ENCODE measurements at places on chromosomes 2 and 18.

DNA sequence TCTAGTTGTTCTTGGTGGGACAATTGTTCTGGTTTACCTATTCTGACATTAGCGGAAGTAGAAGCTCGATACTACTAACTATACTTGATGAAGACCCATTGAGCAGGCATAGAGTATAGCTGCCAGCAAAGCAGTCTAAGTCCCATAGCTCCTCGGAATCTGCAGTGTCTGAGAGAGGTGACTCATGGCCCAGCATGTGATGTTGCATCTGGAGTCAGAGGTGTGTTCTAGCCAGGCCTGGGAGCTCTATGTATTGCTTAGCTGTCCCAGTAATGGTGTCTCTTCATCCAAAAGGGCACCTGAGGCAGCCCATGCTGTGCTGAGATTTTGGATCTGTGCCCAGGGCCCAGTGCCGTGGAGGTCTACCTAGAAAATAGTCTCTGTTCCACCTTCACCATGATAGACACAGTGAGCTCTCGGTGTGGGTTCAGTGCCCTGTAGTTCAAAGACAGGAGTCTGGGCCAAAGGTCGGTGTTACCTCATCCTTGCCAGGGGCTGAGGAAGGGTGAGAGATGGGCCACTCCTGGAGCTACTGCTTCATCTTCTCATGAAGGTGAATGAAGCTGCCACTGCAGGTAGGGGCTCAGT is 47.3 kb downstream of the MEX3C start:
- peak; percentile 77 for DNase-seq

DNA sequence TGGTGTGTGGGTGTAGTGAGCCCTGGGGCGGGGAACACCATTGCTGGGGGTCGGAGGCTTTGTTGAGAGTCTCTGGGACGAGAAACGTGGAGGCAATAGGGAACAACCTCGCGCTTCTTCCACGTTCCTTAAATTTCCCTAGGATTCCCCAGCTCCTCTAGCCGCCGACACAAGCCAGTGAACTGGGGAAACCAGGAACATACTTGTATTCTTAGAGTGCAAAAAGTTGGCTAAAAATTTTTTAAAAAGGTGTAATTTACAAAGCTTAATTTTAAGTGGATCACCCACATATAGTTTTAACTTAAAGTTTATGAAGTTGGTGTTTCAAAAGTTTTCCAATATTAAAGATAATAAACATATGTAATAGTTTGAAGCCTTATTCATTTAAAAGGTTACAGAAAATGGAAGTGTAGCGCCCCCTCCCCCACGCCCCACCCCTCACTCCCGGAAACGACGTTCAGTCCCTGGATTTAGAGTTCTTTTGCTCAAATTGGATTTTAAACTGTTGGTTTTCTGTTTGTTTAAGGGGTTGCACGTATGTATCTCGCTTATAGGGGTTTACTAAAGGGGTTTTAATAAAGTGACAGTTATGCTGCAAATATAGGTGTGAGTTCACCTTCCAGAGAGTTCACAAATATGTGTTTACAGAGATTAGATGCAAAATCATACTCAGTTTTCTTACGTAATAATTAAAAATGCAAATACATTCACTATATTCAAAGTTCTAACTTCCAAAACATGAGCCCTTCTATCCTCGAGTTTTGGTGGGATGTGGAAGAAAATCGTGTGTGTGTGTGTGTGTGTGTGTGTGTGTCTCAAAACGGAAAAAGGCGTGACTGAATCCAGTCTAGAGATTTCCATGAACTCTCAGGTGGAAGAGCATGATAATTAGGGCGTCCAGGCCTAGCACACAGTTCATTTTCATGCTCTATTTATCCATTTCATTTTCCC is 872 bp downstream of the DSG2 start:
- no peak for DNase-seq

DNA sequence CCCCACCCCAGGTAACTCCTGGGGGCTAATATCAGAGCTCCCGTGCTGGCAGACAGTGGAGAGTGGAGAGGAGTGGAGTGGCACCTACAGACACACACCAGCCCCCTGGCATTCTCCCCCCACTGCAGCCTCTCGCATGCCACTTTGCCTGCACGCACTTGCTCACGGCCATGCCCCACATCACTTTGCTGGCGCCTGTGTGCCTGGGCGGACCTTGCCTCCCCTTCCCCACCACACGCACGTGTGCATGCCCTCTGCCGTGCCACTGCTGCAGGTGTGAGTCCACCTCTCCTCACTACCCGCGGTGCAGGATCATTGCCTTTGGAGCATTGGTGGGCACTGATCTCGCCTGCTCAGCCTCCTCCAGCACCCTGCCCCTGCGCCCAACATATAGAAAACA is 72.6 kb upstream of the DOK6 start:
- DNase-seq, result no peak

- DNase-seq, result no peak
Observed at GRCh38 chr2:120419073-120419472, 73.1 kb downstream of the INHBB start.

DNA sequence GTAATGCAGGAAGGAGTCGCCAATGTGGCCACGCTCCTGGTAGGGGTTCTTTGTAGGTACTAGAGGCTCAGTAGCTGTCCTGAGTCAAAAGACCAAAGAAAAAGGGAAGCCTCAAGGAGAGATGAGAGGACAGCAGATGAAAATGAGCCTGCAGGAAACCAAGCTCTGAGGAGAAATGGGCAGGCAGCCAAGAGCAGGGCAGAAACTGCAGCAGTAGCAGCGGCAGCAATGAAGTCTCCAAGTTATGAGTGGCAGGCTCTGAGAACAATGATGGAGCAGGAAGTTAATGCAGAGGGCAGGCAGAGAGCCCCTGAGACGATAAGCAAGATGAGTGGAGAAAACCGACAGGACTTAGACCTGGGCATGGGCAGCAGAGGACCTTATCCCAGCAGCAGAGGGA is 48.2 kb upstream of the TMEM200C start:
- no peak for DNase-seq

- DNase-seq, result no peak
Observed at GRCh38 chr2:60275958-60276357, 277.5 kb downstream of the BCL11A start.

DNA sequence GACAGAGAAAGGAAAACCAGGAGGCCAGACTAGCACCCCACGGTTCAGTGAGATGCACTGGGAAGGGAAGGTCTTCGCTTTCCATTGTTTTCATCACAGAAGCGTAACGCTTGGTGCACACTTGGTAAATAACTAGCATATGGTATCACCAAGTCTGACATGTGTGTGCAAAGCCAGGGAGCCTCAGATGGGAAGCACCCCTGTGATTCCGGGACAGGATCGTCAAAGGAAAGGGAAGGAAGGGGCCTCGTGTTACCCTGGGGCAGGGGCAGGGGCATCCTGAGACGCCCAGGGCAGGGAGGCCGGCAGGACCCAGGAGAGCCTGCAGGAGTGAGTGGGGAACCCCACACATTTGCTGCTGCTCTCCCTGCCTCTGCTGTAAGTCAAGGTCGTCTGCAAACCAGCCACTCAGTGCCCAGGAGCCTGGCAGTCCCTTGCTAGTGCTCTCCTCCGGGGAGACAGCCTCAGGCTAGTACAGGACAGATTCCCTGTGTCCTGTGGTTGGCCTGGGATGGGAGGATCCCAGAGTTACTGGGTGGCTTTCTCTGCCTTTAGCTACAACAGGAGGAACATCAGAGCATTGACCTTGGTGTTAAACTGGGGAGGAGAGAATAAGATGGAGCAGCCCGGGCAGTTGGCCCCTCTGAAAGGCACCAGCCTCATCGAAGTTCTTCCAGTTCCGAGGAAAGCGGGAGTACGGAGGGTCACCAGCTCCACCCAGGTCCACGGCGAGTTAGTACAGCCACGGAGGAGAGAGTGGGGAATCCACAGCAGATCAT is 192.5 kb downstream of the NDUFA10 start:
- no peak for DNase-seq

DNA sequence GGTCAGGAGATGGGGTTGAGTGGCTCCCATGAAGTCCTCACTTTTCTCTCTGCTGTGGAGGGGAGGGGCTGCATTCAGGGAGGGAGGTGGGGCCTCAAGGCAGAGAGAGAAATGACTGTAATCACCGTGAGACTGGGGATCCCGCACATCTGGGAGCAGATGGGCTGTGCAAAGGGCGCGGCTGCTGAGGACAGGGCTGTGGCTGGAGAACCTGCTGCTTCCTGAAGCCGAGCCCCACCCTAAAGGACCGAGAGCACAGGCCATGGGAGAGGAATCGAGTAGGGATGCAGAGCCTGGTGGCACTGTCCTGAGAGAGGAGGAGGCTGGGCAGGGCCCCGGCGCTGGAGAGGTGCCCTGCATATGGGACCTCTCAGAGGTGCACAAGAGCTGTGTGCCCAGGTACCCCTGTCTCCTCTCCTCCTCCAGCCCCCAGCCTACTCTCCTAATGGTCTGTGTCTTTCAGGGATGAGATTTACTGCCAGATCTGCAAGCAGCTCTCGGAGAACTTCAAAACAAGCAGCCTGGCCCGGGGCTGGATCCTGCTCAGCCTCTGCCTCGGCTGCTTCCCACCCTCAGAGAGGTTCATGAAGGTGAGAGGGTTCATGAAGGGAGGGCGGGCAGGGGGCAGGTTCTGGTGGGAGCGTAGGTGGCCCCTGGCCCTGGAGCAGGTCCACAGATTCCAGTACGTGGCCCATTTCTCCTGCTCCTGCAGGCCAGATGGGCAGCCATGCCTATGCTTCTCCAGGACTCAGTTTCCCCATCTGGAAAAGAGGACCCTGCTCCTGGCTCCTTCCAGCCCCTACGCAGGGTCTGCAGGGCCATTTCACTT is 25.9 kb upstream of the GPR17 start:
- no peak for DNase-seq

DNA sequence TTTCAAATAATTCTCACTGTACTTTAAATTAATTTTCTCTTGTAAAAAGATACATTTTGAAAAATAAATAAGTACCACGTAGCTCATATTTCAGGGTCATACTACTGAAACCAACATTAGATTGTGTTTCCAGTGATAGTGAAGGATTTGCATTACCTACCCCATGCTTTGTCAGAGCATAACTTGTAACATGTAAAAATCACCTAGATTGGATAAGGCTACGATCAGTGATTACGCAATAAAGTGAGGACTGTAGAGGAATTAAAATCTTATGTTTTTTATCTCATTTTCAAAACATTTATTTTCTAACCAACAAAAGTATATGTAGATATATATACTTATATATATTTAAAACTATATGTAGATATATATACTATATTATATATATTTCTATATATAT is 89.4 kb upstream of the VRK2 start:
- no peak for DNase-seq

GRCh38 chr2:64634345-64635267 is 19.1 kb downstream of the SERTAD2 start:
- DNase-seq, result no peak

DNA sequence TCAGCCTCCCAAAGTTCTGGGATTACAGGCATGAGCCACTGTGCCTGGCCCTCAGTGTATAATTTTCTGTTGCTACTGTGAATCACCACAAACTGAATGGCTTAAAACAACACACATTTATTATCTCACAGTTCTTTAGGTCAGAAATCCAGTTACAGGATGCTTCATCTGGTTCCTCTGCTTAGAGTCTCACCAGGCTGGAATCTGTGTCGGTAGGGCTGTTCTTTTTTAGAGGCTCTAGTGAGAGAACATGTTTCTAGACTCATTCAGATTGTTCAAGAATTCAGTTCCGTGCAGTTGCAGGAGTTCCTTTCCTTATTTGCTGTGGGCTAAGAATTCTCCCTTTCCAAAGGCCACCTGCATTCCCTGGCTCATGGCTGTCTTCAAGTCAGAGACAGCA is 22.2 kb downstream of the CCDC121 start:
- no peak for DNase-seq

DNA sequence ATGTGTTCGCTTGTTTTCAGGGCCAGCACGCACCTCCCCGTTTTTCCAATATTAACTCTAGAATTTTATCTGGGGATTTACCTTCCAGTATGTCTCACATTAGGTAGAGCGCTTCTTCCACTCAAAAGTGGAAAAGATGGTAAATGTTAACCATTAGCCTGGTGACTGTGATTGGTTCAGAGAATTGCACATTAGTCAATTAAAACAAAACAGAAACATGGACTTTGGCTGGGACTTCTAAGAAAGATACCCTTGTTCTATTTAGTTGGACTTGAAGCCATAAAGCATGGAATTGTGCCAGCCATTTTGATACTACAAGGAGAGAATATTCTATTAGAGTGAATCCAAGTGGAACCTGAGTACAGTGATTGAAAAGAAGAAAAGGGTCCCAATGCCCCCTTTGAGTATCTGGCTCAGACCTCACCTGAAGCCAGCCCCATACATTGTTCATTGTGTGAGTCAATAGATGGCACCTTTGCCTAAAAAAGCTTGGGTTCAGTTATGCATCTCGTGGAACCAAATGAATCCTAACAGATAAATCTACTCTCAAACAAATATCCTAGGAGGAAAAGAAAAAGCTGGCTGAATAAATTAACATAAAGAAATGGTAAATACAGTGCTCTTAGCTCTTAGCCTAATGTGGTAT is 354.3 kb downstream of the IRS1 start:
- no peak for DNase-seq

DNA sequence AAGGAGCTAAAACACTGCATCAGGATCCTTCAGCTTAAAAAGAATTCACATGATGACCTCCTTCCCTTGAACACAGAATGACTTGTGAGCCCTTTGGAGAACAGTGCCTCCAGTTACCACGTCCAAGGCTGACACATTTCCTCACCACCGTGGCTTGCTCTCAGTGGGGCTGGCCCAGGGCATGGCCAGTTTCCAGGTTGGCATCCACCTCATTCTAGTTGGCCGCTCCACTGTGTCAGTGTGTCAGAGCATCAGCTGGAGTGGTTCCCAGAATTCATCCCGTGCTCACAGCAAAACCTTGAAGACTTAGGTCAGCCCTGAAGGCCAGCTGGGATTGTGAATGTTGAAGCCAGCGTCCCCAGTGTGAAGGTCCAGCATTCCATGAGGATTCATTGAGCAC is 158.5 kb downstream of the INSIG2 start:
- DNase-seq, result no peak

GRCh38 chr2:15191789-15192188 is 369.3 kb downstream of the NBAS start:
- DNase-seq, result no peak
